Stimulated activated CD8-positive, alpha-beta memory T cell treated with anti-CD3 and anti-CD28 coated beads, Interleukin-4, amount 100 ng/mL, for 1 hour (primary cell): ENCODE measurements at places on chromosomes 6 and 20.

DNA sequence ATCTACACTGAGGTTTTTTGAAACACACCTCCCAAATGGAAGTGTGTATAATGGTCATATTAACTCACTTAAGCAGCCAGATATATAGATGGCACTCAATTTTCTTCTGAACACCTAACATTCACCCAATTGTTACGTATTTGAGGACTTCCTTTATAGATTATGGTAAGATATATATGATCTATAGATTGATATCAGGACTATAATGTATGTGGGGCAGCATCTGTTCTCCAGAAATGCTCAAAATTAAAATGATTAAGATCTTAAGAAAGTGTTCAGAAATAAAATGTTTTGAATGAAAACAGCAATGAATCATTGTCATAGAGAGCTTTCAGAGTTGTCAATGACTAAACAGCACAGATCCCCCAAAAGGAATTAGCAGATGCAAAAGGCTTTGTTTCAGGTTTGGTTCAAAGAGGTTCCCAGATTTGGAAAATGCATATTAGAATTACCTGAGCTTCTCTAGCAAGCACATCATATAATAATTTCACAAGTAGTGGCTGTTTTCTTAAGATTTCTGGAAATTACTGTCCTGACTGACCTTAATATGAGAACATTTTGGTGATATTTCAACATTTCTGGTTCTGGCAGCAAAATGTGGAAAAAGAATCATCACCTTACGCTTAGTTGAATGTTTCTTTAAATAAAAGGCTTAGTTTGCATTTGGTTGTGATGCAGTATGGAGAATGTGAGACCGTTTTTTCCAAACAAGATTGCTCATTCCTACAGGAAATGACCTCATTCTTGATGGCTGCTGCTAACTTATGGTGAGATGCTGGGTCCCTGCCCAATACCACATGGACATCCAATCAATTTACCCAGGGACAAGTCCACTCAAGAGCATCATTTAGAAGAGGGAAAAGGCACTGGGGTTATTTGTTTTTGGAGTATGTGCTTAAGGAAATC lies 31.5 kb downstream of the TRAF3IP2 start:
- DNase-seq = no peak

GRCh38 chr6:38080360-38080759 lies 260.8 kb downstream of the ZFAND3 start:
- DNase-seq = no peak

- no peak for DNase-seq
Measured at GRCh38 chr6:49649988-49650387, 13.3 kb upstream of the RHAG start.

- no peak for DNase-seq
Measured at GRCh38 chr6:109991201-109992101, 13.3 kb downstream of the GPR6 start.

GRCh38 chr6:7554533-7555275 lies 13.2 kb downstream of the DSP start:
- no peak for DNase-seq

DNA sequence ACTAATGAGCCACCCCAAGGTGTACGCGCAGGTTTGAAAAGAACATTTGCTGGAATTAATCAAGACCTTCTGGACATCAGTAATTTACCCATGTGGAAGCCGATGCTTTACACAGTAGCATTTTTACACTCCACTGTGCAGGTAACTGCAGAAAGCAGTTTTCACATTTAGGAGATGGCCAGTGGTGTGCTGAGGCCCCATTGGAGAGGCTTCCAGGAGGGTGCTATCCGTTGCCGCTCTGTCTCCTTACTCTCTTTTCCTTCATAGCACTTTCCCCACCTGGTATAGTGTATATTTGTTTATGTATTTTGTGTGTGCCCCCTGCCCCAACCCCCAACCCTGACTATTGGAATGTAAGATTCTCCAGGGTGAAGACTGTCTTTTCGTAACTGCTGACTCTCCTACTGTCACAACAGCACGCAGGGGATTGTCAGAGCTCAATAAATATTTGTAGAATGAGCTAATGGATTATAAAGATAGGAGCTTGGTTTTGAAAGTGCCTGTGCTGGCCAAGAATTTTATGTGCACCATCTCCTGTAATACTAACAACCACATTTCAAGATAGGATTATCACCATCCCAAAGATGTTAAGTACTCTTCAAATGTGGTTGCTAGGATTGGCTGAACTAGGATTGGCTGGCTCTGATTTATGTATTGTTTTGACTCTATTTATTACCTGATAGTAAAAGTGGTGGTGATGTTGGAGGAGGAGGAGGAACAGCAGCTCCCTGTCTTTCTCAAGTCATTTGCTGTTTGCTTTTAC lies 74.0 kb upstream of the GLP1R start:
- no peak for DNase-seq

DNA sequence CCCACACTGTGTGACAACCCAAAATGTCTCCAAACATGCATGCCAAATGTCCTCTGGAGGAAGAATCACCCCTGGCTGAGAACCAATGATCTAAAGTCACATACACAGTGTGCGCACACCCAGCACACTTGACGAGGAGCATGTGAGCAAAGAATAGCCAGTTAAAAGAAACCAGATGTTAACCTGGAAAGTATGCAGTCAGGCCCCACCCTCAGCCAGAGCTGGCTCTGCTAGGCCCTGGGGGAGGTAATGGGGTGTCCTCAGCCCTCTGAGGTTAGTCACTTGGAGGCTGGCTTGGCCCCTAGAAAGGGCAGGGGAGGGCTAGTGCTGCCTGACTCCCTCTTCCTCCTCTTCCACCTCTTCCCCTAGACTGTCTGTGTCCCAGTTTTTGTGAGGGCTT lies 15.2 kb upstream of the GUCA1A start:
- DNase-seq = no peak

DNA sequence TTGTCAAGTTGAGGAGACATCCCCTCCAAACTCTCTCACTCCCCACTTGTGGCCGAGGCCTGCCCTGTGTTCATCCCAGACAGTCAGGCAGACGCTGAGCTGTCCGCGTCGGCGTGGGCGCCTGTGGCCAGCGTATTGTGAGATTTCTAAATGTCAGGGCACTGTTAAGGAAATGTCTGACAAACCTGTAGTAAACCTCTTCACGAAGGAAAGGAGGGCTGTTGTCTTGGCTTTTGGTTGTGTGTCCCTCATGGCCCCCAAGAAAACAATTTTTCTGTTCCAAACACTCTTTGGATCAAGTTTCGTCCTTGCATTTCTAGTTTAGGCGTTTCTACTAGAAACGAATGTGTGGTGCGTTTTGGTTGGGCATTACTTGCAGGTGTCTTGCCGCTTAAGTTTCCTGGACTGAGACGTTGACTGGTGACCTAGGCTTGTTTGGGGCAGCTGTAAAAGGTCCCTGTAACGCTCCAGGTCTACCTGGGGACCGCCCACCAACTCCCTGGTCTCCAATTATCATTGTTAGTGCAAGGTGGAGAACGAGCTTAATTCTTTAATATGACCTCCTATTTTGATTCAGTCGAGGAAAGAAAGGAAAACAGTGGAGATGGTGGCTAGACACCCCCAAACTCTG lies 8.7 kb upstream of the POU3F2 start:
- DNase-seq = no peak
